Stimulated activated naive CD4-positive, alpha-beta T cell treated with Interleukin-2 at 50 U/mL for 16 hours (primary cell): ENCODE measurements at places on chromosomes 1 and 21.

GRCh38 chr1:61770131-61770530 is 27.9 kb downstream of the PATJ start:
- no peak for DNase-seq

GRCh38 chr1:224929335-224930237 is at the start of gene DNAH14:
Gene DNAH14, plus strand, starts transcription at chr1:224929675. Its CDS starts 23,028 bp downstream, at chr1:224952703.
- DNase-seq = no peak

GRCh38 chr1:72932025-72932424 is 649.7 kb upstream of the NEGR1 start:
- DNase-seq = no peak

- peak; percentile 21 for DNase-seq
These were observed 27.1 kb upstream of the LEPR start for GRCh38 chr1:65393347-65393746.

DNA sequence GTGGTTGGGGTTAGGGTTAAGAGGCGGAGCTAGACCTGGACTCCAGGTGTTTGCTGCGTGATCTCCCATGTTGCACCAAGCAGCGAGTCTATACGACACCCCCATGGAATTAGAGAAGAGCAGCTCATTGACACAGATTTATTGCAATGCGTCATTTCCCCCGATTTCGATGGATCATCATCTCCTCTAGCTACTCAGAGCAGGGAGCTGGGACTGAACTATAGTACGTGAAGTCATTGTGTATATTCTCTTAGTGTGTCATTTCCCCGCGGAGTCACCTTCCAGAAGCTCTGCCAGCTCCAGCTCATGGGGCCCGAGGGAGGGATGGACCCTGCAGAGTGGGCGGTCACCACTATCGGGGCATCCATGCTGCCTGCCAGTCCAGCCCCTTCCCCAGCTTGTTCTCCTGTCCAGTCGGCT is 7.5 kb upstream of the C2CD2 start:
- DNase-seq = no peak

GRCh38 chr1:241330619-241331327 is 26.2 kb downstream of the RGS7 start:
- no peak for DNase-seq

GRCh38 chr1:4468804-4469514 is 185.4 kb upstream of the AJAP1 start:
- DNase-seq = no peak

DNA sequence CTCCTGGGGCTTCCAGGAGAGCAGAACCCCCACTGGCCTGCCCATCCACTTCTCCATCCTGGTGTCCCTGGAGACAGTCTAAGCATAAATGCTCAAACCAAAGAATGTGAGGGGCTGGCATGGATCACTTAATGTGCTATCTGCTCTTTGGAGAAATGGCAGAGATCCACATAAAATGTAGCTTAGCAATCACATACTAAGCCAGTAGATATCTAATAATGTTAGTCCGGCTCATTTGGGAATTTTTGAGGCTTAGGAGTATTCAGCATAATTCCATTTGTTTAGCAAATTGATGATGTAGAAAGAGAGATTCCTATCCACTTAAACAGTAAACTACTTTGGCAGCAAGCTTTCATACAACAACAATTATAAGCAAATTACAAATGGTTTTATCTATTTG is 90.7 kb downstream of the TENT5C start:
- no peak for DNase-seq

- DNase-seq = no peak
These were observed 9.6 kb downstream of the BCAR3 start for GRCh38 chr1:93672069-93672468.

DNA sequence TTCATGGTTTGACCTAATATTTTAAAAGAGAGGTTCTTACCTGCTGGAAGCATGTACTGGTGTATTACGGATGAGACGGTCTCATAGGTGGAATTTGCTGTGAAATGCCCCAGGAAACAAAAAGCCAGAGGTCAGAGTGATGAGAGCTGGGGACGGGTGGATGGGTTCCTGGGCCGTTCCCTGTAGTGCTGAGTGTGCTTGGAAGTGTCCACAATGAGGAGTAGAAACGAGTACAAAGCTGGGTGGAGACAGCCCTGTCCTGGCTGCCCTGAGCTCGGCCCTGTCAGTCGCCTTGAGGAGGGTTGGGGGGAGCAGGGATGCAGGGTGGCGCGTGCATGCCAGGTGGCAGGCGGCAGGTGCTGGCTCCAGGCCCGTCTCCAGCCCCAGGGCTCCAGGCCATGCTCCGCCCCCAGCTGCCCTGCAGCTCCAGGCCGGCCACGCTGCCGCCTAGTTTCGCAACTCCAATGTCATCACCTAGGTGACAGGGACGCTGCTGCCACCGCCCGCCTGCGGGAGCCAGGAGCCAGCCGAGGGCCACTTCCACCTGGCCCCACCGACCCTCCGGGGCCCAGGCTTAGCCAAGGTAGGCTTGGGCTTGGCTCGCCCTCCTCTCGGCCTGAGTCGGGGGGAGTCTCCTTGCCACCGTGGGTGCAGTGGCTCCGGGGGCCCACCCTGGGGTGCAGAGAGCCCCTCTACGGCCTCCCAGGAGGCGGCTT is 16.4 kb downstream of the TP73 start:
- no peak for DNase-seq

DNA sequence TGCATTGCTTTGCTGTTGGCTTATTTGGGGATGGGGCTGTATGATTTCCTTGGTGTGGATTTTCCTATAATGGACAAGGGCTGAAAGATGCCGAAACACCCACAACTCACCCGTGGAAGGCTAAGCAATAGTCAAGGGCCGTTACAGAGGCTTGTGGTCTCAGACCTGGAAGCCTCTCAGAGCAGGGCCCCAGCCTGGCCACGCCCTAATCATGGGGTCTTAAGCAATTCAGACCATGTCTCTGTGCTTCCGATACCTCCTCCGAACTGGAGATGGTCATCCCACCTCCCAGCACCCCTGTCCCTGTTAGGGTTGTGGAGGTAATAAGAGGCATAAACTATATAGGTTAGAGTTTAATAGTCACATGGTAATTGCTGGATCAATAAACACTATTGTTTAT is 3.4 kb downstream of the ABCG1 start:
- no peak for DNase-seq

- no peak for DNase-seq
These were observed 188.1 kb downstream of the TNR start for GRCh38 chr1:175555266-175555665.

- DNase-seq = no peak
These were observed 12.3 kb upstream of the GOLT1A start for GRCh38 chr1:204225841-204226735.

- no peak for DNase-seq
These were observed 6.7 kb upstream of the CFAP126 start for GRCh38 chr1:161374373-161374772.

GRCh38 chr1:47888294-47888629 is 108.9 kb downstream of the TRABD2B start:
- DNase-seq = no peak

DNA sequence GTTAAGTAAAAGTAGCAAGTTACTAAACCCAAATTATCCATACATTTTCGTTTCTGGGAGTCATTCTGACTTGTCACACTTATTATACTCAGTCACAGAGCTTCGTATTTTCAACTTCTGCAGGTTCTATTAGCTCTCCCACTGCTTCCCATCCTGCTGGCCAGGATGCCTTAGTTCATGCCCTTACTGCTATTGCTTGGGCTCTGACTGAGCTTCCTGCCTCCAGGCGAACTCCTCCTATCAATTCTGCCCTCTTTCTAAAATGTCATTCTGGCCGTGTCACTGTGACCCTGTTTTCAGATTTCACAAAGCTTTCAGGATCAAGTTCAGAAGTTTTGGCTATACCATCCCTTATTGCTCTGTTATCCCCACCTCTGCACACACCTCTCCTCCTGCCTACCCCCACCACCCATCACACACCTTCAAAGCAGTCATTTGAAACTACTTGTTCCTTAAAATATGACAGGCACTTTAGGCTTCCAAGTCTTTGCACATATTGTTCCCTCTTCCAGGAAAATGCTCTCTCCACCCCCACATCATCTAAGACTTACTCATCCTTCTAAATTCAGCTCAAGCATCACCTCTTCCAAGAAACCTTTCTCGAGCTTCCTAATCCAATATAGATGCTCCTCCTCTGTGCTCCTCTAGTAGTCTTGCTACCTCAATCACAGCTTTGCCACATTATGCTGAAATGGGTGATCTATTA is 278.0 kb downstream of the BRINP2 start:
- DNase-seq = no peak

DNA sequence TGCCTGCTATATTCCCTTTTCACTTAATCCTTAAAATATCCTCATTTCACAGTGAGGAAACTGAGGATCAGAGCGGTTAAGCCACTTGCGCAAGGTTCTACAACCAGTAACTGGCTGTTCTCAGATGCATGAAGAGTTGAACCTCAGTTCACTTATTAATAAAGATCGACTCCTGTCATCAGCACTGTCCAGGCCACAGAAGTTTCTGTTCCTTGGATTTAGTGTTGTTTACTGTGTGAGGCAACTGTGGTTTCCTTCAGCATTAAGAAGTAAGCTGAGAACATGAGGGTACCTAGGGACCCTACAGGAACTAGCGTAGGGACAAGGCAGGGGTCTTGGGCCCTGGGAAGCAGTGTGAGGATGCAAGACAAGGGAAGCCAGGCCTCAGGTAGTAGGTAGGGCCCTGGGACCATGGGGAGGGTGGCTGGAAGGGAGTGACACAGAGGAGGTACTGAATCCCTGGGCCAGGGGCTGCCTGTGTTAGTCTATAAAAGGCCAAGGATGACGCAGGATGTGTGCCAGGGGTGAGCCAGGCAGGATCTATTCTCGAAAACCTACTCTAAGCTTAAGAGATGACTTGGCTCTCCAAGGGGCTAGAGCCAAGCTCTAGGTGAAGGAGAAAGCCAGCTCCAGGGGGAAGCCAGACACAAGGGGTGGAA is 181.2 kb upstream of the CSF3R start:
- no peak for DNase-seq

GRCh38 chr1:6923955-6924881 is 139.0 kb downstream of the CAMTA1 start:
- DNase-seq = no peak

GRCh38 chr1:29711582-29712283 is 475.4 kb downstream of the PTPRU start:
- no peak for DNase-seq

DNA sequence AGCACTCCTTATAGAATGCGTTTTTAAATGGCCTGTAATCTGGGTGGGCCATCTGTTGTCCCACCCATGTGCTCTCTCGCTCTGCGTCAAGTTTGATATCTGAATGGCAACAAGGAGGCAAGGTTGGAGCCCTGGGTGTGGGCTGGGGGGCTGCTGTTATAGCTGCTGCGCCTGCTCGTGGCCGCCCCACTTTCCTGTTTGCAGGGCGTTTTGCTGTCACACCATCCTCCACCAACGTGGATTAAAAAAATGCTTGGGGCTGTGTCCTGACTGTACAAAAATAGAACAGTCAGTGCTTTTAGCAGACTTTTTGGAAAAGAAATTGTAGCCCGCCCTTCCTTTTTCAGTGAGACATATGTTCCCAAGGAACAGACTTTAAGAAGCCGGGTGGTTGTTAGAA is 25.4 kb downstream of the UMODL1 start:
- DNase-seq = no peak

DNA sequence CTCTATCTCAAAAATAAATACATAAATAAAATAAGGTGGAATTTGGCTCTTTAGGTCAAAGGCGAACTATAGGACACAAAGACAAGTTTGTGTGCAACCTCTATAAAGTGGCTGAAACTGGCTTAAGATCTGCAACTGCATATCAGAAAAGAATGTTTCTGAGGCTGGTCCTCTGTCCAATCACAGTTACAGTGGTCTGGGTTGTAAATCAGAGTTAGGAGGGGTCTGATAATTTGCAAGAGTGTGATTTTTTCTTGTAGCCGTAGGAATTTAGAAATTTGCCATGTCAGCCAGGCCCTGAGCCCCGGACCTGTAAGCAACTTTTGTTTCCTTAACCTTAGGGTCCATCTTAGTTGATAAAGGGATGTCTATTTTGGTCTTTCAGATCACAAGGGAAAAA is 27.8 kb downstream of the CMPK1 start:
- DNase-seq = no peak

DNA sequence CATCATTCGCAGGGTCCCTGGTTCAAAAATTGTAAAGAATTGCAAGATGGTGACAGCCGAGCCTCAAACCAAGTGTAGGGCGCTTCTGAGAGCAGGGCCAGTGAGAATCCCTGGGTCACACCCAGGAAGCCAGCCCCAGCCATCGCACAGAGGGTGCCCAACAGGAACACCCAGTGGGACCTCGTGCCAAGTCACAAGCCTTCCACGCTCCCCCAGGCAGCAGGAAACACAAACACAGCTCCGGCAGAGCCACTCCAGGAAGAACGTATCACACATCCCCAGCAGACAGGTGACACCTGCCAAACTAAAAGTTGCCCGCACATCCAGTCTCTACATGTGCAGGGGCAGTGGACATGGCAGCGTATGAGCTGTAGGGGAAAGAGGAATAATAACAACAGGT is 20.2 kb downstream of the DHRS3 start:
- no peak for DNase-seq

- DNase-seq = no peak
These were observed 12.1 kb downstream of the SNAP47 start for GRCh38 chr1:227747382-227747781.

GRCh38 chr21:45580576-45581321 is 38.5 kb upstream of the SLC19A1 start:
- DNase-seq = no peak

DNA sequence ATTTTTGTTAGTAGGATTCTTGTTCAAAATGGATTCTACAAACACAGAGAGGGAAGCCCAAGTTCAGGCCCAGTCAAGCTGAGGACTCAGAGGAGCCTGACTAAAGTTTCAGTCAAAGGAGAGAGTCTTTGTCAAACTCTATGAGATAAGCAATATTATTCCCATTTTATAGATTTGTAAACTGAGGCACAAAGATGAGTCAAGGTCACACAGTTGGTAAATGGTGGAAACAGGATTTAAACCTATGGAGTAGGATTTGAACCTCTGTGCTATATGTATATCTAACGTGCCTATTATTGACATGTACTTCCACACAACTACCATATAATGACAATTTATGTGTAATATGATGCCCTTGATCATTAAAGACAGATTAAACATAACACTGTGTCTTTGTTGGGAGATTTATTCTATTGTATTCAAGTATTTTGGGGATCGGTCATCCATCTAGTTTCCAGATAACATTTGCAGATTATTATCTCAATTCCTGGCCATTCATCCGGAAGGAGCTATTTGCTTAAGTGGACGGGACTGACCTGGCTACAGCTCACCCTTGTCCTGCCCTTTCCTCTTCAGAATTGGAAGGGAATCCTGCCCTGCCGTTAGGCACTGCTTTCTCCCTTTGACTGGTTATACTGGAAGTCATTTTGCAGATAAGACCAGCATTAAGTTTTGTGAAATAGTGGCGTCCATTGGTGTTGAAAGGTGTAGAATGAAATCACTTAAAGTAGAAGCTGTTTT is 86.1 kb upstream of the LMO4 start:
- no peak for DNase-seq
